Caco-2 (cell line): ENCODE measurements at places on chromosomes 3 and 15. TPM values are rescaled to one million over a fixed set of nuclear protein-coding genes. Genes with fewer than 3 reads are reported as not detected.

GRCh38 chr15:64180235-64180824, 17.5 kb upstream of the PPIB start:
- no peak overlapping the region for H3K27ac ChIP-seq
- H3K27me3 ChIP-seq = no peaks in the 10 kb centered on the region
- DNase-seq = no peak

DNA sequence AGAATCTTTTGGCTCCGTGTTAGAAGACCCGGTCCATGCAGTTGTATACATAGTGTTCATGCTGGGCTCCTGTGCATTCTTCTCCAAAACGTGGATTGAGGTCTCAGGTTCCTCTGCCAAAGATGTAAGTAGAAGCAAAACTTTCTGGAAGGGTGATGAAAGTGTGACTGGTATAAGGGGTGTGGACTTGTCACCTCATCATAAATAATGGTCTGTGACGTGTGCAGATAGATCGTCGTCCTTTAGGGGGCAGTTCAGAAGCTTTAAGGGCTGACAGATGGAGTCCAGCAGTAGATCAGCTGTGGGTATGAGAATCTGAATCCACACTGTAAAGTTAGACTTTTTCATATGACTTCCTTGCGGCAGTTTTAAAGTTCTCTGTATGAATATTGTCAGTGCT, 15.3 kb downstream of the SEC61A1 start:
- no peak overlapping the region for H3K4me3 ChIP-seq
- peaks cover 3% of the 10 kb centered on the region for H3K36me3 ChIP-seq
- no peaks in the 10 kb centered on the region for H3K27me3 ChIP-seq
- H3K27ac ChIP-seq = peak overlapping the region; percentile 51
- no peak for DNase-seq
- no peaks in the 10 kb centered on the region for H3K4me1 ChIP-seq

GRCh38 chr15:58161436-58161930, 23.3 kb downstream of the AQP9 start:
- no peaks in the 10 kb centered on the region for H3K36me3 ChIP-seq
- no peak overlapping the region for H3K4me3 ChIP-seq
- no peaks in the 10 kb centered on the region for H3K4me1 ChIP-seq
- DNase-seq = no peak
- no peaks in the 10 kb centered on the region; the same call in 1 of the 2 replicates for H3K27me3 ChIP-seq
- no peak overlapping the region for H3K27ac ChIP-seq

- DNase-seq = no peak
- 0 out of 2 replicates have a peak, but pooled peaks cover under 1% of the 10 kb centered on the region for H3K4me1 ChIP-seq
- no peaks in the 10 kb centered on the region for H3K36me3 ChIP-seq
- H3K27ac ChIP-seq = no peak overlapping the region
Observed at GRCh38 chr3:164221297-164221696, 857.0 kb downstream of the SI start.

DNA sequence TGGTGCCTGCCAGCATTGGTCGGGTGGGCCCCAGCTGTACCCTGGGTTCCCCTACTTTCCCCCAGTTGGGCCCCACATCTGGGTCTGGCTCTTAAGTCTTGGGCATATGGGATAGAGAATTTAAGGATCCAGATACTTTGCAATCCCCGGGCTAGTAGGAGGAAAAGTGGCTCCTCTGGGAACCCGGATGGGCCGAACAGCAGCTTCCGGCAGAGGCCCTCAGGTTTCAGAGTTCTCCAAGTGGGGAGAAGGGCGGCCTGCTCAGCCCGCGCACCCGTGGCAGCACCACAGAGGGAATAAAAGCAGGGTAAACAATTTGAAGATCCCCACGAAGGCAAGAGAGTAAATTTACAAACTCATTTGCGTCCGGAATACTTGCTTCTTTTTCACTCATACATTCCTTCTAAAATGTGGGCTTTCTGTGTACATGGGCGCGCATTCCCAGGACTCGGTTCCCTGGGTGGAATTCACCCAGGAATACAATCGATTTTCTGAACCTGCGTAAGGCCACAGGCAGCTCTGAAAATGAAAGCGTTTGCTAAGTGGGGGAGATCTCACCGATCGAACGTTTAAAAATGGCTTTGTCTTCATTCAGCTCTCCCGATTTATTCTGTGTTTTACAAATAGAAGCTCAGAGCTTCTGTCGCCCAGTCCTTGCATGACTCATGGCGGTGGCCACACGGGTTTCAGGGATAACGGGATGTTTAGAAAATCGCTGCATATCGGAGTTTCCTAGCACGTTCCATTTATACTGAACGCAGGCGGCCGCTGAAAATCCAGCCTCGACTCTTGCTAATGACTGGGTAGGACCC, 74.0 kb upstream of the POLG start:
- no peaks in the 10 kb centered on the region for H3K4me1 ChIP-seq
- no peak overlapping the region for H3K27ac ChIP-seq
- no peak overlapping the region for H3K4me3 ChIP-seq
- peaks cover 1% of the 10 kb centered on the region for H3K27me3 ChIP-seq
- H3K36me3 ChIP-seq = no peaks in the 10 kb centered on the region

PYDC2 gene
- not detected in 2 replicates for total RNA-seq

- H3K4me1 ChIP-seq = no peaks in the 10 kb centered on the region; the same call in 1 of the 2 replicates
- H3K27me3 ChIP-seq = no peaks in the 10 kb centered on the region
- no peak overlapping the region for H3K27ac ChIP-seq
Observed at GRCh38 chr15:81002009-81002330, 1.2 kb downstream of the TLNRD1 start.

DNA sequence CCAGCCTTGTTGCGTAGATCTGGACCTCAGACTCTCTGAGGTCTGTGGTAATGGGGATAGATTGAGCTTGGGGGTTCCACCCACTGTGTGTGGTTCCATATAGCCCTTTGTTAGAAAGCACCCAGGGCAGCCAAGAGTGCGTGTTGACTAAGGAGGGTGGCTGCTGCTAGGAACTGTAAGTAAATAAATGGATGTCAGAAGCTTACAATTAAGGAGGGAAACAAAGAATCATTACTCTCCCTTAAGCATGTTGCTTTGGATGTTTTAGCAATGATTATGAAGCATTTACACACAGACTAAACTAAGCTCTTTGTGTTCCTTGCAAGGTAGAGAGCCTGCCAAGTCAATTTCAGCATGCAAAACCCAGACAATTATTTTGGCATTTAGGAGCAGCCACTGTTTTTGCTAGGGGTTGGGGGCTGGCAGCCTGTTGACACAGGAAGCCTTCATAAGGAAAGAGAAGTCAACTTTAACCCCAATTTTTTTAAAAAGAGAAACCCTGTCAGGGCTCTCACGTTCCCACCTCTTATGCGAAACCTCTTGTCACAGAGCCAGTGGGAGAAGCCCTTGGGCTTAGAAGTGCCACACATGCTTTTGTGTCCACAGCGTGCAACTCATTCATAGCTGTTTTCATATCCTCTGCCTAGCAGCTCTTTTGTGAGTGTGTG, 127.8 kb downstream of the CMSS1 start:
- peaks cover 50% of the 10 kb centered on the region for H3K4me1 ChIP-seq
- no peak for DNase-seq
- H3K36me3 ChIP-seq = no peaks in the 10 kb centered on the region

DNA sequence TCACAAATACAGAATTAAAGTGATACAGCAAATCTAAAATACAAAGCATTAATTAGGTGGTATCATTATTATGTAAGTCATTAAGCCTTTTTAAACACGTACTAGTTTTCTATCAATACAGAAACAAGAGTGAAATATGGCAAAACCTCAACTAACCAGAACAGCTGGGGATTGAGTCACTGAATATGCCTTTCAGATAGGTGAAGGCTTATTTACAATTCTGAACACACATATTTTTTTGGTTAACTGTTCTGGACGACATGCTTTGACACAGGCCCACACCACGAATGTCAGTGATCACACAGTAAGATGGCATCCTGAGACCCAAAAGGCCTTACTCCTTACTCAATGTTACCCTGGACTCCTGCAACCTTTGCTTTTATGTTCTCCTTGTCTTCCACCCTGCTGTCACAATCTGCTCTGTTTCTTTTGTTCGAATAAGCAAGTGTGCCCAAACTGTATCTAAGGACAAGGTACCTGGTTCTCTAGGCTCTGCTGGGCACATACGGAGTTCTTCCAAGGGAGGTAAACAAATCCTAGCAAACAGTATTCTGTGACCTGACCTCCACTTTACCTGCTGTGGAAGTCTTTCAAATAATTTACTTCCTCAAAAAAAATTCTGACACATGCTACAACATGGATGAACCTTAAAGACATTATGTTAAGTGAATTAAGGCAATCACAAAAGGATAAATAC, 7.0 kb downstream of the SFMBT1 start:
- H3K4me3 ChIP-seq = no peak overlapping the region
- DNase-seq = no peak
- no peaks in the 10 kb centered on the region for H3K36me3 ChIP-seq

DNA sequence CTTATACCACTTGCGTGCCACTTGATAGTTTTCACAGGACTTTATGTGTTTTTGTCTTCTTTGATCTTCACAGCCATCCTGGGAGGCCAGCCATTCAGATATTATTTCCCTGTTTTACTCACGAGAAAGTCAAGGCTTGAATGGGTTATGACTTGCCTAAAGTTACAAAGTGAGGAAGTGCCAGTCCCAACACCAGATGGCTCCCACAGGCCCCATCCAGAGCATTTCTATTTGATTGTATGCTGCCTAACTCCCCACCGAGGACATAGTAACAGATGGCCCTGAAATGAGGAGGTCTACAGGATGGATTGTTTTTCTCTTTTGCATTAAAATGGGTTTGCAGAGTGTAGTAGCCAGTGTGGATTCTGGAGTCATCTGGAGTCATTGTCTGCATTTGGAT, 74.5 kb downstream of the SPTSSB start:
- H3K4me1 ChIP-seq = no peaks in the 10 kb centered on the region
- no peak overlapping the region for H3K27ac ChIP-seq
- no peak for DNase-seq

- H3K27ac ChIP-seq = peak overlapping the region; percentile 96
- no peak for DNase-seq
- H3K27me3 ChIP-seq = no peaks in the 10 kb centered on the region
Observed at GRCh38 chr3:129441215-129441614, 1.2 kb downstream of the IFT122 start.

DNA sequence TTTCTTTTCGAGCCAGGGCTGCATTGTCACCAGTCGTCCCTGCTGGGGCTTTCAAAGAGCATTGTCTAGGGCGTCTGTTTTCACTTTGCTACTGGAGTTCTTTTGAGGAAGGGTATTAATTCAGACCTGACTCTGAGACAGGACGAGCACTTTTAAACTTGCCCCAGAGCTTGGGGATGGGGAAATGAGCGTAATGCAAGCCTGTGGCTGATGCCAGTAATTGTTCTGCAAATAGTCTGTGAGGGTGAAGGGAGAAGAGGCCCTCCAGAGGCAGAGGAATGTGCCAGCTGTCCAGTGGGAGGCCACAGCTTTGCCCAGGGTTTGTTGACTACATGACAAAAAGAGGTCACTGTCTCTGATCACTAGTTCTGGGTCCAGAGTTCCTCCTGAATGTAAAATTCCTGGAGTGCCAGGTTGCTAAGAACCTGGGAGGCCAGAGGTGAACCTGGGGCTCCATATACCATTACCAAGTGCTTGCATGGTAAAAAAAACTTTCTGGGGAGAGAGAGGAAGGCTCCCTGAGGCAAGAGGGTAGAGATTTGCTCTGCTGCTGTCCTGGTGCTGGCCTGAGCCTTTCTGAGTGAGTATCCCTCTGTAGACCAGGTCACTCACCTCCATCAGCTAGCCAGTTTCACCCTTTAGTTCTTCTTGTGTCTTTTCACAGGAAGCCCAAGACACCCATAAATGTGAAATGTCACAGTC, 14.8 kb downstream of the EEFSEC start:
- no peaks in the 10 kb centered on the region for H3K27me3 ChIP-seq
- no peak overlapping the region for H3K27ac ChIP-seq
- no peaks in the 10 kb centered on the region for H3K36me3 ChIP-seq
- DNase-seq = peak; percentile 64
- no peak overlapping the region for H3K4me3 ChIP-seq
- peaks cover 32% of the 10 kb centered on the region for H3K4me1 ChIP-seq

MED12L gene
- total RNA-seq = 21.5 and 22.9 TPM in 2 replicates

GOLGA8F gene
- total RNA-seq = not detected in 2 replicates

GRCh38 chr3:88093266-88093665, 34.2 kb downstream of the ZNF654 start:
- DNase-seq = peak; percentile 18
- H3K27me3 ChIP-seq = no peaks in the 10 kb centered on the region
- peaks cover 1% of the 10 kb centered on the region; the same call in 1 of the 2 replicates for H3K36me3 ChIP-seq
- no peaks in the 10 kb centered on the region for H3K4me1 ChIP-seq

DNA sequence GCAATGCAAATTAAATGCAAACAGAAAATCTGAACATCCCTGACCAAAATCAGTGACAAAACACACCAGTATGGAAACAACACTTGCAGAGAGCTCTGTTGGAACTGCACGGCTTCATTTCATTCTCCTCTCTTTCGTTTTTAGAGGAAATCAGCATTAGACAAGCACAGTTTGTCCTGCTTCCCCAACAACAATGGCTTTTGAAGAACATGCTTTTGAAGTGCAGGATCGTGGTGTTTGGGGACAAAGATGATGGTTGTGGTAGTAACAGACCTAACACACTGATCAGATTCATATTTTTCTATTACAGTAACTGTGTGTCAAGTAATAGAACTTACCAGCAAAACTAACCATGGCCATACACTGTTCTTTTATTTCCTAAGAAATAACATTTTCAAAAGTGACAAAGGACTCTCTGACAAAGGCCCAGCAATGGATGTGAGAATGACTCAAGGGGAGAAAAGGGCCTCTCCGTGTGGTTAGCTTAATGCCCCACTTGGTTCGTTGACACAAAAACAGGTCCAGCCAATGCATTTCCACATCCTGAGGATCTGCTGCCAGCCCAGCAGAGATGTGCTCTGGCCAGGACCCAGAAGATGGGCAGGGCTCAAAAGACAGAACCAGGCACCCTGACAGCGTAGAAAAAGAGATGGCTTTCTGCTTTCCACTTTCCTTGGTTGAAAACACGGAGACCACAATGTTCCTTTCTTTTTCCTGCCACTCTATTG, 84.1 kb downstream of the CCNL1 start:
- no peaks in the 10 kb centered on the region; the same call in 1 of the 2 replicates for H3K36me3 ChIP-seq
- no peaks in the 10 kb centered on the region for H3K27me3 ChIP-seq
- H3K4me1 ChIP-seq = peaks cover 3% of the 10 kb centered on the region; the same call in 1 of the 2 replicates

FGF7 gene
- 0.18 TPM in 1 of 2 replicates, not detected in the other for total RNA-seq

FAM81A gene
- total RNA-seq = 2.4 and 6.8 TPM in 2 replicates
